ENCODE measurements at places on chromosomes 1 and 21.

- no peak for DNase-seq
Measured at GRCh38 chr1:201785291-201785690, 43.7 kb upstream of the IPO9 start.

- DNase-seq, result no peak
Measured at GRCh38 chr1:155179112-155180031, 5.7 kb downstream of the TRIM46 start.

GRCh38 chr1:65363484-65363883, 54.1 kb downstream of the DNAJC6 start:
- DNase-seq, result no peak

DNA sequence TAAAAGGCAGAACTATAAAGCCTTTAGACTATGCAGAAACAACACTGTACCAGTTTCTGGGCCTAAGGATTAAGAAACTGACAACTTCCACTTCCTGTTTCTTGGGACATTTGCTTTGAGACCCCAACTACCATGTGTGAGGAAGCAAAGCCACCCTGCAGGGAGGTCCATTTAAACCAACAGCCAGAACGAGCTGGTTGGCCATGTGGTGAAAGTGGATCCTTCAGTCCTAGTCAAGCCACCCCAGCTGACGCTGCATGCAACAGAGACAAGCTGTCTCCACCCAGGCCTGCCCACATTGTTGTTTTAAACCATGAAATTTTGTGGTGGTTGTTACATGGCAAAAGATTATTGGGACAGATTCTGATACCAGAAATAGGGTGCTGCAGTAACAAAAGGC, 31.8 kb upstream of the SLFNL1 start:
- DNase-seq, result no peak

GRCh38 chr1:196546272-196547111, 61.7 kb downstream of the KCNT2 start:
- DNase-seq, result no peak

DNA sequence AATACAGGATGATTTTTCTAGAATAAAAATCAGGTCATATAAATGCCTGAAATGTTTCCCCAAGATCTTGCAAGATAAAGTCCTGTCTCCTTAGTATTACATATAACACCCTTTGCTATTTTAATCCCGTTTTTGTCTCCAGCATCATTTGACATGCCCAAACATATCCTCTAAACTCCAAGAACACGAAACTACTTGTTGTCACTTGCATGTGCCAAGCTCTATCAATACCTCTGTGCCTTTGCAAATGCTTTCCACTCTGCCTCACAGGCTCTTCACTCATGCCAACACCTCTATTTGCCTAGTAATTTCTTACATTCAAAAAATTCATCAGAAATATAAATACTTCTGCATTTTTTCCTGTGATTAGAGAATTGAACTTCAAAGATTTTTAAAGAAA, 37.9 kb downstream of the LRRIQ3 start:
- DNase-seq, result no peak

GRCh38 chr1:39063775-39064174, 37.6 kb downstream of the NDUFS5 start:
- no peak for DNase-seq

DNA sequence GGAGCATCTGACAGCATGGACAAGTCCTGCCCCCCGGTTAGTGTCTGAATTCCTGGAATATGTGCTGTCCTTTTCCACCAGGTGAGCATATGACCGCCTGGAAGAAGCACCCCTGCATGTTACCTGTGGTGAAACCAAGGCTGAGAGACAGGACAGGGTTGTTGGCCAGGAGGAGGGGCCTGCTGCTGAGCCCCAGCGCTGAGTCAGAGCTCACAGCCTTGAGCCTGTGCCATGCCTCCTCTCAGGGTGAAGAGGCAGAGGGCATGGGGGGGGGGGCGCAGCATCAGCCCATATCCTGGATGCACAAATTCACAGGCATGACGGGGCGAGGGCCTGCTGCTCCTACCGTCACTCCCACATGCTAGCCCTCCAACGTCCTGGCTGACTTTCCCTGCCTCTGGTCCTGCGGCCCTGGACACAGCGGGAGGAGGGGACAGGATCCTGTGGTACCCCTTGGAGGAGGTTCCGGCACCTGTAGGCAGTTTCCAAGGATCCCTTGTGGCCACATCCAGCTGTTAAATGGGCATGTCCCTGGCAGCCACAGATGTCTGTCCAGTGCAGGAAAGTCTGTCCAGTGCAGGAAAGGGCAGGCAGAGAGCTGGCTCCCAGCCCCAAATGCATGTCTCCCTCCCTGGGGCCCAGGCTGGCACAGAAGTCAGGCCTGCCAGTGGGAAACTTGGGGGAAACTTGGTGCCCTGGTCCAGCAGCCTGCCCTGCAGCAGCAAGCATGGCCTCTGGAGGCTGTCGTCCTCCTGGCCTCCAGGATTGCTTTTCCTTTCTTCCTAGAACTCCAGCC, 23.9 kb downstream of the TTC34 start:
- no peak for DNase-seq

GRCh38 chr1:58779801-58780382, 4.0 kb downstream of the JUN start:
- DNase-seq, result no peak

DNA sequence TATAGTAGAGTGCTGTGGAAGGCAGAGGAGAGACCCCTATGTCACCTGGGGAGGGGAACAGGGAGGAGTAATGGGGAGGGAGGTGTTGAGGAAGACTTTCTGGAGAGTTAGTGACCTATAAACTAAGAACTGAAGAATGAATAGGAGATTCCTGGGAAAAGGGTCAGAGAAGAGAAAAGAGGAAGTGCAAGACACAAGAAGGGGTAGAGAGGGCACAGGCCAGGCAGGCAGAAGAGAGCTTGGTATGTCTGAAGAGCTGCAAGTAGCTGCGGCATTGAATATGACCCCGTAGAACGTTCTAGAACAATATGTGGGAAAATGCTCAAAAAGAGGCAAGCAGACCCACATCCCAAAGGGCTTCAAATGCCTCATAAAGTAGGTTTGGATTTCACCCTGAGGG, 361.2 kb downstream of the PRDM2 start:
- DNase-seq, result no peak

DNA sequence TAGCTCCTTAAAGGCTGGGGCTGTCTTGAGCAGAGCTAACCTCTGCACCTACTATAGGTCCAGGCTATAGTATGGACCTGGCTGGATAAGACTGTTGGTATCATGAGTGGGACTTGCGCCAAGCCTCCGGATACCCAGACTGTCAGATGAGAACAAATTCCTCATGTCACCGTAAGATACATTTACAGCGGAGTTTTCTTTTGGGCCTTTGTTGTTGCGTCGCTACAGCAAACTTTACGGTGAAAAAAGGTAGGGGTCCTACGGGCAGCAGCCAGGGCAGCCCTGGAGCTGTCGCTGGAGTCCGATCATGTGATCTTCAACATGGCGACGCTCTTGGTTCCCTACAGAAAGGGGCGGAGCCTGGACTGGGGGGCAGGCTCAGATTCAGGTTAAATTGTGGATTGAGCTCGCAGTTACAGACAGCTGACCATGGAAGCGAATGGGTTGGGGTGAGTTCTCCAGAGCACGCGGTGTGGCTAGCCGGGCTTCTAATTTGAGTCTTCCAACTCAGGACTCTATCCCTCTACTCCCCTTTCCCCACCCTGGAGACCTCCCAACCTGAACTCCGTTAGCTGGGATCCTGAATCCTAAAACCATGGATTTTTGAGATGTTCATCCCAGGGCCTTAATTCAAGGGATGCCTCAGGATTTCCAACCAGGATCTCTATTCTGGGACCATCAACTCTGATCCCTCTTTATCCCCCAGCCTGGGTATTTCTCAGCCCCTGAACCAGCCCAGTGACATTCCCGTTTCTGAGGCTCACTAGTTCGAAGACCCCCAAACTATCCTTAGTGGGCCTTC, at the start of gene UROD:
Gene UROD, plus strand, starts transcription at position 418 of the 802 bp plus-strand sequence. Its CDS starts 12 bp downstream, at position 430.
- DNase-seq, result peak; percentile 87

DNA sequence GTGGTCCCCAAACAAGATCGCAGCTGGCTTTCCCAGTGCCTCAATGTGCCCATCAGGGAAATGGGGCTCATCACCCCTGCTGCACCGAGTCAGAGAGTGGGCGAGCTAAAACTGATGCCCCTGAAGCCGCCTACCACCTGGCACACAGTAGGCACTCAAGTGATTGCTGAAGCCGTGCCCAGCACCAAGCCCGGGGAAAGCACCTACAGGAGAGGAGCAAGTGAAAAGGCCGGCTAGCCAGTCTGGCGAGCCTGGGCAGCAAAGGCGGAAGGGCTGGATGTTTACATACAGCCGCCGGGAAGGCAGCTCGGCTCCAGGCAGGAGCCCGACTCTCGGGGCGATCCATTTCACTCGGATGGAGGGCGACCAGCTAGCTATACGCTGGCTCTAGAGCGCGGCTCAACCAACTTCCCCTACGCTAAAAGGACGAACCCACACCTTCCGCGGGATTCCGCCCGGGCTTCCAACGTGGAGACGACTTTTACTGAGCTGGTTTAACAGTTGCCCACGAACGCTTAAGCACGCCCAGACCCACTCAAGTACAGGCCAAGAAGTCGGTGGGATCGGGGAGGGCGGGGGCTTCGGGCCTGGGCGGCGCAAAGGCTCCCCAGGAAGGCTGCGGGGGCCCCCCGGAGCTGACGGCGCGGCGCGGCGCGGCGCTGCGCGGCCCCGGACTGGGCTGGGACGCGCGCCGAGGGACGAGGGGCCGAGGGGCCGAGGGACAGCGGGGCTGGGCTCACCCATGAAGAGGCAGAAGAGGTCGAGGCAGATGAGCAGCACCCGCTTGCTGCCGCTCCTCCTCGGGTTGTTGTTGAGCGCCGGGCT, 1.0 kb downstream of the PLPP3 start:
- DNase-seq, result no peak

DNA sequence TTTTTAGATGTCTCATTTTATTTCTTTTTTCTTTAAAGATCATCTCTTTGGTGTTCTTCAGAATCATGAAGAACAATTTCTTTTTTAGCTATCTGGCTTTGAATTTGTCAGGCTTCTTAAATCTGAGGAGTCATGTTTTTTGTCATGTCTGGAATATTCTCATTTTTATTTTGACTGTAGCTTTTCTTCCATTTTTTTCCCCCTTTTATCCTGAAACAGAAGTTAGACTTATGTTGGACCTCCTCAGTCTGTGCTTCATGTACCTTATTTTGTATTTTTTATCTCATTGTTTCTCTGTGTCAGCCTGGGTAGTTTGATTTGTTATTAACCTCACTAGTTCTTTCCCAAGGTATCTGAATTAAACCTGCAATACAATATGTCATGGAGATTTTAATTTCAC, 319.2 kb upstream of the ADGRL4 start:
- DNase-seq, result no peak

DNA sequence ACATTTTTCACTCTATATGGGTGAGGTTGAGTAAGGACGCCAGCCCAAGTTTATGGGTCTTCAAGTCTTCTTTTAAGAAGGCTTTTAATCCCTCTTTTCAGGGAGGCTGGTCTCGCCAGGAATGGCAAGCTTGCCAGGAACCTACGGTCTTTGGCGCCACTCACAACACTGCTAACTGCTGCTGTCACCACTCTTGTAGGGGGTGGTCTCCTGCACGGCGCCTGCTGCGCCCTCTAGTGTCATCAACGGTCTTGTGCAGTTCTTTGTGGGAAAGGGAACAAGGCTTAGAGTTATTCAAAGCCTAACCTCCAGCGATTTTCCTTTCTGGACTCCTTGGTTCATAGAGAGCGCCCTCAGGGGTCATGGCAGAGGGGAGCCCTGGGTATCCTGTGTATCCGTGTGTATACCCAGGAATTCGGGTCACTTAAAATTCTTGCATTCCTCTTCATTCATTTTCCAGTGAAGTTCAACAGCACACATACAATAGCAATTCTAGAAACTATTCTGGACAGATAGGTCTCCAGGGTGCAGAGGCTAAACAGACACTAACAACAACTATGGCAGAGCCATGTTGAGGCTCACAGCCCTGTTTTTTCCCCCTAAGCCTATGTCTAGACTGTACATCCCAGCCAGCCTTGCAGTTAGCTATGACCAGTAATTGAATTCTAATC, 392.8 kb upstream of the CAMK1G start:
- DNase-seq, result no peak

GRCh38 chr1:168977618-168978017, 128.9 kb upstream of the ATP1B1 start:
- no peak for DNase-seq

- no peak for DNase-seq
Measured at GRCh38 chr1:64748222-64748621, 3.3 kb downstream of the RAVER2 start.

Measured in brain pericyte (primary cell).